T-cell (primary cell): ENCODE measurements at places on chromosomes 1 and 21.

- no peak for DNase-seq
Observed at GRCh38 chr1:29125788-29126187, 2.1 kb upstream of the TMEM200B start.

- DNase-seq = no peak
Observed at GRCh38 chr1:233632436-233632835, 18.5 kb downstream of the KCNK1 start.

GRCh38 chr1:84750110-84750730 lies 60.0 kb upstream of the SSX2IP start:
- no peak for DNase-seq

DNA sequence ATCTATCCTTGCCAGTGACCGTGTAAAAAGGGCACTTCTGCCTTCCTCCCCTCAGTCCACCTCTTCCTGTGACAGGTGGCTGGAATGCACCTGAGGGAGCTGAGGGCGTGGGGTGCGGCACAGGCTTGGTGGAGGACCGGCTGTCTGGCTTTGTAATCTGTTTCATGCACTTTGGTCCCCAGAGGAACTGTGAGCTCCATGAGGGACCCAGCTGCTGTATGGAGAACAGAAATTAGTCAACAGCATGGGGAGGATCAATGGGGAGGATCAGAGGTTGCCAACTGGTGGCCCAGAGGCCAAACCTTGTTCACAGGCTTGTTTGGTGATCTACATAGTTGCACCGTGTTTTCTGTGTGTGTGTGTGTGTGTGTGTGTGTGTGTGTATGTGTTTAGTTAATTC lies 19.0 kb upstream of the LUZP1 start:
- DNase-seq = no peak

DNA sequence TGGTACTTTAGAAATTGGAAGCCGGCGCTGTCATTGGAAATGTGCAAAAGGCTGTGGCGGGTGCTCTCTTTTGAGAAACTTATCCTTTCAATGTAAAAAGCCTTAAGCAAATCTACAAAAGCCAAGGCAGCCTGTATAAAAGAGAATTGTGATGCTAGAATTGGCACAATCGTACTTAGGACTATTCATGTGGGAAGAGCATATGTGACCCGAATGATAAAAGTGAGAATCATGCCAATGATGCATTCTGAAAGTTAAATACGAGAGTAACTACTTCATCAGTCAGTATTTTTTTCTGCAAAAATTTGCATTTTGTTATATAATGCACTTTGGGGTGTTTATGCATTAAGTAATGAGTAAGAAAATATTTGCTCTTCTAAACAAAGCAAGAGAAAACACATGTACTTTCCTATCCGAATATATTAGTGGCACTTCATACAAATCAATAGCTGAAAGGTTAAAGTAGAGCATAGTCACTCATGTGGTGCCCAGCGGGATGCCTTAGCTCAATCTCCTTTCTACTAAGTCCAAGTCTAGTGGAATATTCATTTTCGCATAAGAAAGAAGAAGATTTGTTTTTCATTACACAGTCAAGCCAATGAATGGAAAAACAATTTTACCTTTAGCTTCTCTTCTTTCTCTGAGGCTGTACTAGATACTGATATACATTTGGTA lies 1256.6 kb upstream of the B3GALT2 start:
- no peak for DNase-seq

- DNase-seq = peak; percentile 72
Observed at GRCh38 chr1:230972855-230973271, 5.8 kb downstream of the TTC13 start.

DNA sequence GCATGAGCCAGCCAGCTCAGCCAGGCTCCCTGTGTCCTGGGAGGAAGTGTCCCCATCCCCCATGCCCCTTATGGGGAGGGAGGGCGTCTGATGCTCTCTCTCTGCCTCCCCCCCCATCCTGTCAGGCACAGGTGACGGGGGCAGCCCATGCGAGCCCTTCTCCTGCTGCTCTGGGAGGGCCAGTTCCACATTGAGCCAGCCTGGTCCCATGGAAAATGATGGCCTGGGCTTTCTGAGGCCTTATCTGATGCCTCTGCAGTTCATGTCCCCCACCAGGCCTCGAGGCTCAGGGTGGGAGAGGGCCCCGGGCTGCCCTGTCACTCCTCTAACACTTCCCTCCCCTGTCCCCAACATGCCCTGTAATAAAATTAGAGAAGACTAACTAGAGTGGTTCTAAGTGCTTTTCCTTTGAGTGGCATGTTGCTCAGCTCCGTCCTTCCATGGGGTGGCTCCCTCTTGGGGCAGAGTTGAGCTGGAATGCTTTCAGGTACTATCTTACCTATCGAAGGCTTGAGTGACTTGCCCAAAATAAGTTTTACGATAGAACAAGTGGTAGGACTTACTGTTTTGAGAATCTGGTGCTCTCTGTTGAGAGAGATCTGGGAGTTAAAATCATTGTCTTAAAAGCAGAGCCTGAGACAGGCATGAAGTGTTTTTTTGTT lies 1.8 kb upstream of the MTFR1L start:
- no peak for DNase-seq

DNA sequence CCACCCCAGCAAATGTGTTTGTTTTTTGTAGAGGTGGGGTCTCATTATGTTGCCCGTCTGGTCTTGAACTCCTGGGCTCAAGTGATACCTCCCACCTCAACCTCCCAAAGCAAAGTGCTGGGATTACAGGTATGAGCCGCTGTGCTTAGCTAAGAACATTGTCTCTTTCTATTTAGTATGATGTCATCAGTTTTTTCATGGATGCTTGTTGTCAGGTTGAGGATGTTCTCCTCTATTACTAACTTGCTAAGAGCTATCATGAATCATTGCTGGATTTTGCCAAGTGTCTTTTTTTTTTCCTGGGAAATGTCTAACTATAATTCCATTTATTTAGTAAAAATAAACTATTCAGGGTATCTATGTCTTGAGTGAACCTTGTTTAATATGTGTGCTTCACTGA lies 19.0 kb upstream of the MPC2 start:
- no peak for DNase-seq

DNA sequence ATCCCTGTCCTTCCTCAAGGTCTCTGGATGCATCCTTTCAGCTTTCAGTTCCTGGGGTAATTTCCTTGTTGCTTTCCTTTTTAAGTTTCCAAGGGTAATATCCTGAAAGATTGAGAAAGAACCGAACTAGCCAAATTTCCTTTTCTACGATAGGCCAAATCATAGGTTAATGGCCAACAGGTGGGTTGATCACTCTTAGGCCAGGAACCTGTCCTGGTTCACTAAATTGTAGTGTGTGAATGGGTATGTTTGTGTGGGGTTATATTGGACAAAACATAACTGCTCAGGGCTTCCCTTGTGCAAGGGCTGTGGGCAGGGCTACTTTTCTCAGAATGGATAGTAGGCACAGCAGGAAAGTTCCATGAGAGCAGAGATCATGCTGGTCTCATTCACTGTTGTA lies 17.1 kb downstream of the UBE2T start:
- DNase-seq = no peak

DNA sequence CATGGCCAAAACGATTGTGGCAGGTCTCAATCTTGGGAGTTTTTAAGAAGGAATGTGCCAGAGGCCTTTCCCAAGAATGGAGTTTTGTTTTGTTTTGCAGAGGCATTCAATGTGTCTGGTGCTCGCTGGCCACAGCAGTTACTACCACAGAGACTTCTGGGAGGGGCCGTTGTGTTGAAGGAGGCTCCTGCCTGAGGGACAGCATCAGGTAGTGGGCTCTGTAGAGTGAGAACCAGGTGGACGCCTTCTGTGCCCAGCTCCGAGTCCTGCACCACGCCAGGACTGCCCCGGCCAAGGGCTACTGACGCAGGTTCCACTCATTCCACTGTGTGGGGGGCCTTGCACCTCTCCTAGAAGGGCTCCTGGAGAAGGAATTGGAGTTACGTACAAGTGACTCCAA lies 44.9 kb upstream of the RBM15 start:
- DNase-seq = no peak

- DNase-seq = no peak
Observed at GRCh38 chr1:234933475-234933874, 195.2 kb downstream of the TOMM20 start.

DNA sequence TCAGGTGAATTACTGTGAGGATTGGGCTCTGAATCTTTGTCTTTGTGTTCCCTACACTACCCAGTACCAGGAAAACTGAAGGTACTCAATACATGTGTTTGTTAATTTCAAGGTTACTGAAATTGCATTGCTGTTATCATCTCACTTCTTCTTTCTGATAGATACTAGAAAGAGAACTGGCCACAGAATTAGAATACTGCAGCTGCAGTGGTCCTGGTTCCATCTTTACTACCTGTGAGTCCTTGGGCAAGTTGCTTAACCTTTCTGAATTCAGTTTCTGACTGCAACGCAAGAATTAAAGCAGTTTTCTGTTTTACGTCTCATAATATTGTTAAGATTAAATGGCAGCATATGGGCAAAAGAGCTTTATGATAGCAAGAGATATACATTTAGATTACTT lies 263.5 kb downstream of the LMO4 start:
- no peak for DNase-seq

GRCh38 chr1:230058626-230059025 lies 8.4 kb upstream of the GALNT2 start:
- DNase-seq = no peak

DNA sequence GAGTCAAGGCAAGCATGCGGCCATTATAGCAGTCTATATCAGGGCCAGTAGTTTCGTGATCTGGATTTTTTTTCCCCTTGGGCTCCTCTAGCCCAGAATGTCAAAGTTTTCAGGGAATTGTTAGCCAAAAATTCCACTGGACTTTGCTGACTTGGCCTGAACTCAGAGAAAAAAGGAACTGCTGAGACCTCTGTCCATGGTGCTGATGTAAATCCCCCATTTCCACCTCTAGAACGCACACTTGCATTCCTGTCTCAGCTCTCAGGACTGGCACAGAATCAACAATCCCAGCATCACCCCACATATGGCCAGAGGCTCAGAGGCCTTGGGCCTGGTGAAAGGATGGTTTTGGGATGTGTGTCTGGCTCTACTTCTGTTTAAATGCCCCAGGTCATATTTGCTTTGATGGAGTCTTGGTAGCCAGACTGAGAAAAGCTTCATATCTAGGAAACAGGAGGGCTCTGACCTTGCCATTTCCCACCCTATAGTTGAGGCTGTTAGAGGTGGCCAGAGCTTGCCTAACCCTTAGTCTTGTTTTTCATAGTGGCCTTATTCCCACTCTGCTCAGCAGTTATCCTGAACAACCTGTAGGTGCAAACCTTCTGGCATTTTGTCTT lies 16.9 kb upstream of the EFCAB14 start:
- no peak for DNase-seq

GRCh38 chr1:34478515-34479076 lies 276.3 kb upstream of the GJB5 start:
- DNase-seq = no peak

- DNase-seq = no peak
Observed at GRCh38 chr1:226404063-226404903, 3.6 kb downstream of the PARP1 start.

GRCh38 chr1:15985611-15986297 lies 9.9 kb upstream of the ZBTB17 start:
- no peak for DNase-seq

- peak; percentile 54 for DNase-seq
Observed at GRCh38 chr1:44696789-44697345, 22.4 kb downstream of the ARMH1 start.

DNA sequence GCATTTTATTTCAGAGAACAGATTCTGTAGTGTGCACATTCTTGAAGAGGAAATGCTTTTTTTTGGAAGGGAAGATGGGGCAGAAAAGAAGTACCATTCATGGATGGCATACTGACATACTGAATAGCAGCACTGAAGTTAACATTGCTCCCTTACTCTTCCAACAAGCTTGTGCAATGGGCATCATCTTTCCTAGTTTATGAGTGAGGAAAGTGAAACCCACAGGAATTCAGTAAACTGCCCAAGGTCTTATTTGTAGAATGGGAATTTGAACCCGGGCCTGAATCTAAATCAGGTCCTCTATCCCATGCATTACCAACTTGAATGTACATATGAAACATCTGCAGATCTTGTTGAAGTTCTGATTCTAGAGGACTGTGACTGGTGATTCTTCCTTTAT lies 215.7 kb upstream of the FGGY start:
- no peak for DNase-seq

- no peak for DNase-seq
Observed at GRCh38 chr1:49416758-49417157, 607.0 kb downstream of the AGBL4 start.

GRCh38 chr1:154837672-154838171 lies 32.4 kb downstream of the KCNN3 start:
- DNase-seq = no peak

DNA sequence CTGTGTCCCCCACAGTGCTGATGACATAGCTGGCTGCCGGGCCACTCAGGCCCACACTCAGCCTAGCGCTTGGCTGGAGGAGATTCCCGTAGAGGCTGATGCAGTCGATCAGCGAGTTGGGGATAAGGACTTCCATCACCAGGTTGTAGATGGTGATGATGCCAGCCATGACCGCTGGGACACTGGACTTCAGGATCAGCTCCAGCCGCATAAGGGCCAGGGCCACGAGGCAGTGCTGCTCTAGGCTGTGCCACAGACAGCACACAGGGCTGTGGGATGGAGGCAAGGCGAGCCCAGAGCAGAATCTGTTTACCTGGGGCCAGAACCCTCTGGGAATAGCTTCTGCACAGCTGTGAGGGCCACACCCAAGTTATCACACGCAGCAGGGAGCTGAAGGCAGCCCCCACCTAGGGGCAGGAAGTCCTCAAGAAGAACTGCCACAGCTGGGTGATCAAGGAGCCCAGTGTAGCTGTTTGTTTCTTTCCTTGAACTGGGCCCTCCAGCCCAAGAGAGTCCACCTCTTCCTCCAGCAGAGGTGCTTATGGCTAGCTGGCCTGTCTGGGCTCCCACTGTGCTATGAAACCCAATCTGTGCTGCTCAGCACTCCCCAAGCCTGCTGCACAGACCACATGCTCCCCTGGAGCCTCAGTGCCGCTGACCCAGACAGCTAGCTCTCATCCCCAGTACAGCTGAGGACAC lies 6.2 kb downstream of the SLC2A1 start:
- no peak for DNase-seq

DNA sequence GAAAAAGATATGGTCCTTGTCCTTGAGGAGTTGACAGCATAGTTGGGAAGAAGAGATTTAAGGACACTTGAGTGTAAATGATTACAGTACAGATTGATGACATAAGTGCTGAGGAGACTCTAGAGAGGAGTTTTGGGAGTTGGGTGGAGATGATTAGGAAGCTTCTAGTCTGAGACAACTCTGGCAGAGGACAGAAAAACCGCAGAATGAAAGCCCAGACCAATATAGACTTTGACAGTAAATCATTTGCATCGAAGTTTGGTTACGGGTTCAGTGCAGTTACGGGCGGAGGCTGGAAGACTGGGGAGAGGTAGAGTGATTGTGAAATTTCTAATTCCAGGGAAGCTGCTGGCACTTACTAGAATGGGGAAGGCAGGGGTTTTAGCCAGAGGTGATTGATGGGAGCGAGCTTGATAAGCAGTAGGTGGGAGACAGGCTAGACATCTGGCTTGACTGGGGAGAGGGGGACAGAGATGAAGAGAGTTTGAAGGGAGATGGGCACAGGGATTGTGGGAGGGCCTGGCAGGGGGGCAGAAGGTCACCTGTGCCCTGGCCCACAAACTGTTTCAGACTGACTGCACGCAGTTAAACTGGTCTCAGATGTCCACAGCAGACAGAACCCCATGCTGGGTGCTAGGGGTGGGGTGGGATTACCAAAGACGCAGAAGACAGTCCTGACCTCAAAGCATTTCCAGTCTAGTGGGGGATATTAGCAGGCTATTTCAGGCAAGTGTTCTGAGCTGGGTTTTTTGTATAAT lies 20.1 kb downstream of the SH2D2A start:
- DNase-seq = no peak
